Stimulated activated CD4-positive, alpha-beta T cell treated with anti-CD3 and anti-CD28 coated beads, TNF-alpha, amount 100 ng/mL, for 1 hour (primary cell): ENCODE measurements at places on chromosomes 7 and 10.

DNA sequence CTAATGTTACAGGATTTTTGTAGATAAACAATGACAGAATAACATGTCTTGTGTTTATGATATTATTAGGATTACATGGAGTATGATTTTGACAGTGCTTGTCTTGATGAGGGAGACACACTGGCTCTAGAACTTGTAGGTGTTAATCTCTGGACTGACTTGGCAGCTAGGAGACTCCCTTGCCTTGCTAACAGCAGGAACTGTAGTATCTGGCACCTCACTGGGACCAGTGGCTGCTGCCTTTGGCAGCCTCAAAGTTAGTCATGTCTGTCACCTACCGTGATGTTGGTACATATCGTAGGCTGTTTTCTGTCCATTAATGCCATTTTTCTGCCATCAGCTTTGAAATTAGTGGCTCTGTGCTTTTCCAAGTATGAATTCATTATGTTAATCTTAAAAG lies 261.5 kb downstream of the CDK14 start:
- DNase-seq, result no peak

- no peak for DNase-seq
Measured at GRCh38 chr7:95534796-95535195, 49.1 kb downstream of the ASB4 start.

GRCh38 chr7:38907066-38907465 lies 1.9 kb downstream of the VPS41 start:
- no peak for DNase-seq

GRCh38 chr7:142000244-142000643 lies 4.6 kb downstream of the MGAM start:
- no peak for DNase-seq
